Fibroblast of lung (primary cell): ENCODE measurements at places on chromosomes 4 and X.

GRCh38 chrX:132504417-132504816 lies 15.6 kb upstream of the MBNL3 start:
- DNase-seq = no peak

GRCh38 chrX:31545726-31546125 lies 473.9 kb upstream of the FTHL17 start:
- peak; percentile 76 for DNase-seq

DNA sequence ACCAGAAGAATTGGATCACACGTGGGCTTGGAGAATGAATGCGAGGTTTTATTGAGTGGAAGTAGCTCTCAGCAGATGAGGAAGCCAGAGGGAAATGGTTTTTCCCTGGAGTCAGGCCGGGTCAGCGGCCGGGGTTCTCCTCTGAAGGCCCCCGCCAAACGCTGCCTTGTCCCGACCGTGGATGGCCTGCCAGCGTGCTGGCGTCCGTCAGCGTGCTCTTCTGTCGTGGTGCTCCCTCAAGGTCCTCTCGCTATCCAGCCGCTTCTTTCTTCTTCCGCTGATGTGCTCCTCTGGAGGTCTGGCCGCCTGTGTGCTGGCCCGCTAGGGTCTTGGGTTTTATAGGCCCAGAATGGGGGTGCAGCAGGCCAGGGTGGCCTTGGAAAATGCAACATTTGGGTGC lies 632.2 kb downstream of the TRAM1L1 start:
- no peak for DNase-seq

DNA sequence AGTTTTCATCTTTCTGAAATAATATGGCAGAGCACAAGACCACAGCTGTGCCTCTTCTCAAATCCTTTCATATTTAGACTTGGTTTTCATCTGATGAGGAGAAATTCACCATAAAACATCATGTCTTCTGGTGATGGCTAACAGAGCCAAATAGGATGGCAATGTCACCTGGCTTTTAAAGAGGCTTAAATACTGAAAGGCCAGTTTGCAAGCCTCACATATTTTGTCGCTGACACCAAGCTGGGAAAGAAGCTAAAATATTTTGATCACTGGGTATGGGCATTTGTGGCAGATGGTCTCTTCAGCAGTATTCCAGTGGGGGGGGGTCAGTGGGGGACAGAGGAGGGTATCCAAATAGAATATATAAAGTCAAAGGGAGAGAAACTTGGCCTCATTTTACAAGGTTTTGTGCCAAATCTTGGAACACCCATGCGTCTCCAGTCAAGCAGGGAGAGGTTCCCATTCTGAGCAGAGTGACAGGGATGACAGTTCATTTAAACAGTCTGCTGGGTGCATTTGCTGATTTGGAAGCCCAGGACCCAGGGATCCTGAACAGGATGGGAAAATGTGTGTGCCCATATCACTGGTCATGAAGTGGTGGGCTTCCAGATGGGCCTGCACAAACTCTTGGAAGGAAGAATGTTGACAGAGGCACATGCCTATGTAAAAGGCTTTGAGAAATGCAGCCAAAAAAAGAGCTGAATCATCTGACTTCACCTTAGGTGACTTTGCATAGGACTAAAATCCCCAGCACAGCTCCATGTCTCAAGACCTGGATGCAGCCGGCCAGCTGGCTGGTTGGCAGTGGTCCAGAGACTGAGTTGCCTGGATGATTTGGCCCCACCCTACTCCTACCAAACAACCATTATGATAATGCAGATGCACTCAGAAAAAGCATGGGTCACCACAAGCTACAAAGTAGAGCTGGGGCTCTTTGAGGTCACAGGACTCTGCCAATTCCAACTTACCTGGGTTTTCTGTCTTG lies 484.4 kb upstream of the NR3C2 start:
- DNase-seq = peak; percentile 15

- peak; percentile 49 for DNase-seq
Observed at GRCh38 chr4:176561368-176561767, 231.4 kb downstream of the VEGFC start.

DNA sequence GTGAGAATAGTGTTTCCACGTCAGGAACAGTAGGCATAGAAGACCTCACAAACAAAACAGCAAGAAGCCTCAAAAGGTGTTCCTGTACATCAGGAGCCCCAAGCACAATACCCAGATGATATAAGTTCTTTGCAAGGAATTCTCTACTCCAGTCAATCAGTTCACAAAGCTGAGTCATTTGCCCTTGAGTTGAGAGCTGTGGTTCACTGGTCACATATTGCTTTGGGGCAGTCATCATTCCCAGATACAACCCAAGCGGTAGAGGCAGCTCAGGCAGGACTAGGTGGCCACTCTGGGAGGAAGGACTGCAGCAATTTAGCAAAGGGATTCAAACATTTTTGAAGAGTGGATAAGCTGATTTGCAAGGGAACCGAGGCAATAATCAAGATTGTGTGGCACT lies 551.5 kb upstream of the ZFP42 start:
- no peak for DNase-seq

GRCh38 chr4:29002151-29002550 lies 1718.0 kb upstream of the PCDH7 start:
- DNase-seq = no peak

DNA sequence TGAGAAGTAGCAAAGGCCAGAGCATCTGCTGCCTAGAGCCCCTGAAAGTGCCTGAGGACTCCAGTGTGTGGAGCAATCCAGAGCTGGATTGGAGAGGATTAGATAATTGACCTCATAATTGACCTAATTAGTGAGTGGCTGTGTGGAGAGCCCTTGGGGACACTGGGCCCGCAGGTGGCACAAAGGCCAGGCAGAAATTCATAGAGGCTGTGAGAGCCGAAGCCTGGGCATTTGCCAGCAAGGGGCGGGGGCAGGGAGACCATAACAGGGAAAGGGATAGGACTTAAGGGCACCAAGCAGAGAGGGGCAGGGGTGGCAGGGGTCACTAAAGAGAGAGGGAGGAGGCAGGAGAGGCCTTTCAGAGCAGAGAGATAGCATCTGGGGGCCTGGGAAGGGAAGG lies 45.3 kb downstream of the EFNB1 start:
- DNase-seq = no peak

GRCh38 chr4:185680617-185681016 lies 131.4 kb downstream of the SORBS2 start:
- DNase-seq = no peak
